ENCODE measurements at places on chromosomes 1 and 21.

DNA sequence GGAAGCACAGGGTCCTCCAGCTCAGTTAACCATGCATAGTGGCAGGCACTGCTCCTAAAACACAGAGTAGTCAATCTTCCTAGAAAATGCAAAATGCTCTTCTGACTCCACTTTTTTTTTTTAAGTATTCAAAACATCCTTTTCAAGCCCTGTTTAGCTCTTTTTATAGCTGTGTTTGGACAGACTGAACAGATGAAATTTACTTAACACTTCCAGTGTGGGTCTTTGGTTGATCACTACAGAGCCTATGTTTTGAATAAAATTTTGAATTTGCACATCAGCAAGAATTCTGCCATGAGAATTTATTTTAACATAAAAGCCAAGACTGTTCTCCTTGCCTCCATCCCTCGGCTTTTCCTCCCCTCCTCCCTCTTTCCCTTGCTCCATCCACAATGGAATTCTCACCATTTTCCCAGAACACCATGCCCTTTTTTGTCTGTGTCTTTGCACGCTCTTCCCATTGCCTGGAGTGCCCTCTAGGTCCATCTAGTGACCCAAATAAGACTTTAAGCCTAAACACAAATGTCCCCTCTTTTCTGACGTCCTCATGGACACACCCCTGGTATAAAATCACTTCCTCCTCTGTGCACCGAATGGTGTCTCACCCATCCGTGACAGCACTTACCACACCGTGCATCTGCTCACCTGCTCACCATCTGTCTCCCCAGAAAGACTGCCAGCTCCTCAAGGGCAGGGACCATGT is 24.0 kb upstream of the CPT2 start:
- DNase-seq = peak; percentile 59

DNA sequence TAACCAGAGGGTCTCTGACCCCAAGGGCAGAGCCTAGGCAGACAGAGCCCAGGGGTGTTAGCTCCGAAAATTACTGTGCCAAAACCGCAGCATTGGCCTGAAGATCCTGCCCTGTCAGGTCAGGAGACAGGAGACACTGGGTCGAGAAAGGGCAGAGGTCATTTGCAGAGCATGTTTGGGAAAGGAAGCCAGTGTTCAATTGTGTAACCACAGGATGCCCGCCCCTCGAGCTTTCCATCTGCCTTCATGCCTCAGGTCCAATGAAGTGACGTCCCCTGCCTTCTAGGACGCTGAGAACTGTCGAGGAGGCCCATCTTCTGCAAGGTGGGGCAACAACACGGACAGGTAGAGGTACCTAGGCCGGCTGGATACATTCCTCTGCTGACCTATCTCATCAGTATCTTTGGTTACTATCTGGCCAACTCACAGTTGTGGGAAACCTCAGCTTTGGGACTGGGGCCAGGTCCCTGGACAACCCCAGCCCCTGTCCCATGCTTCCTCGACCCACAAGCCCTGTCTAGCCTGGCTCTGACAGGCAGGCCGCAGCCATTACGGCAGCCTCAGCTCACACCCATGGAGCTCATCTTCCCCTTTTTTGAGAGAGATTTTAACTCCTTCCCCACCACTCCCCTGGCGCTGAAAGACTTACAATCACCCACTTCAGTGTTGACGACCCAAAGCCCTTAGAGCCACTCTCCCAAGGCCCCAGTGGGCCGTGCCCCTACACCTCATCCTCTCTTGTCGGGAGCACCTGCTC is 1.3 kb downstream of the ARL8A start:
- peak; percentile 58 for DNase-seq

DNA sequence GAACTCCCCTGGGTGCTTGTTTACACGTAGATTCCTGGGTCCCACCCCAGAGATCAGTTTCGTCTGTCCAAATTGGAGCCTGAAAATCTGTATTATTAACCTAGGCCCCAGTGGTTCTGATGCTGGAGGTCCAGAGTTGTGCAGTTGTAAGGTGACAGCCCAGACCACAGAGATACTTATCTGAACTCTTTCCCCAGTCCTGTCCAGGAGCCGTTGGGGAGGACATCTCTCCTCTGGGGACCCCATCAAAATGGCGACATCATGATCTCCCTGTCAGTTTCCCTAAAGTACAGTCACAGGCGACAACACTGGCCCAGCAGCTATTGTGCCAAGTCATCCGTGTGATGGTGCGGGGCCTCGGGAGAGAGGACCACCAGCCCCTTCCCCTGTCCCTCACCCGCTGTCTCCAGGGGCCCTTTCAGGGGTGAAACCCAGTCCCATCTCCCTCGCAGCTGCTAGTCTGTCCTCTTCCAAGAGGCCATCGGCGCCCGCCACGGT is 749 bp upstream of the EFHD2 start:
- DNase-seq = no peak

GRCh38 chr1:54465351-54465811 is 59.2 kb upstream of the SSBP3 start:
- no peak for DNase-seq

GRCh38 chr1:153429266-153430165 is 13.2 kb downstream of the S100A7A start:
- DNase-seq = no peak

DNA sequence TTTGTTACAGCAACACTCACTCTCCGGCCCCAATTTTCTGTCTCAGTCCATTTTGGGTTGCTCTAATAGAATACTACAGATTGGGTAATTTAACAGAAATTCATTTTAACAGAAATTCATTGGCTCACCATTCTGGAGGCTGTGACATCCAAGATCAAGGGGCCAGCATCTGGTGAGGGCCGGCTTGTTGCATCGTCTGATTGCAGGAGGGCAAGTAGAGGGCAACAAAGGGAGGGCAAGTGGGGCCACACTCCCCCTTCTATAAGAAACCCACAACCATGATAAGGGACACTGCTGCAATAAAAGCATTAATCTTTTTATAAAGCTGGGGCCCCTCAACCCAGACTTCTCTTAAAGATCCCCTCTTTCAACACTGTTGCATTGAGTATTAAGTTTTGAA is 260.1 kb upstream of the TMPRSS15 start:
- no peak for DNase-seq

DNA sequence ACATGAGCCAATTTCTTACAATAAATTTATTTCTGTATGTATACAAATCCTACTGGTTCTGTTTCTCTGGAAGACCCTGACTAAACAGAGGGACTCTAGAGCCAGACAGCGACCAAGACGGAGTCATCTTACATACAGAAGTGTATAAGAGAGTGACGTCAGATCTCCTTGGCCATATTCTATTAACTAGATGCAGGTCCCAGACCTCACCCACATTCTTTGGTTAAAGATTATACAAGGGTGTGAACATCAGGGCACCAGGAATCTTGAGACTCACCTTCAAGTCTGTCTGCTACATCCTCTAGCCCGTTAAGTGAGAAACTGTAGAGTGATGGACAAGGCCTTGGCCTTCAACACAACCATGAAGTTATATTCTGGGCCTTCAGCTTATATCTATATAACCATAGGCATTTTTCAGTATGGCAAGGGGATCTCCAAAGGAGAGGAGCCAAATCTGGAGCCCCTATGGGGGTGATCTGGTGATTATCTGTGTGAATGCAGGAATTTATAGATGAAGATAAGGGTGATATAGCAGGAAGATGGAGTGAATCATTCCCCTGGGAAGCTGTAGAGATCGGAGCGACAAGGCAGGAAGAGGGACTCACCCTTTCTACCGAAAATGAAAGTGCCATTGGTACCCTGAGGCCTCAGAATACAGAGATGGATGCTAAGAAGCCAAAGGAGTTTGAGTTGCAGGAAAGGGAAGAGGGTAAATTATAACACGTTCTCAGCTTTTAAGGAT is 83.9 kb downstream of the ADAMTS1 start:
- DNase-seq = no peak

- no peak for DNase-seq
Observed at GRCh38 chr1:64337926-64338325, 132.0 kb upstream of the CACHD1 start.

DNA sequence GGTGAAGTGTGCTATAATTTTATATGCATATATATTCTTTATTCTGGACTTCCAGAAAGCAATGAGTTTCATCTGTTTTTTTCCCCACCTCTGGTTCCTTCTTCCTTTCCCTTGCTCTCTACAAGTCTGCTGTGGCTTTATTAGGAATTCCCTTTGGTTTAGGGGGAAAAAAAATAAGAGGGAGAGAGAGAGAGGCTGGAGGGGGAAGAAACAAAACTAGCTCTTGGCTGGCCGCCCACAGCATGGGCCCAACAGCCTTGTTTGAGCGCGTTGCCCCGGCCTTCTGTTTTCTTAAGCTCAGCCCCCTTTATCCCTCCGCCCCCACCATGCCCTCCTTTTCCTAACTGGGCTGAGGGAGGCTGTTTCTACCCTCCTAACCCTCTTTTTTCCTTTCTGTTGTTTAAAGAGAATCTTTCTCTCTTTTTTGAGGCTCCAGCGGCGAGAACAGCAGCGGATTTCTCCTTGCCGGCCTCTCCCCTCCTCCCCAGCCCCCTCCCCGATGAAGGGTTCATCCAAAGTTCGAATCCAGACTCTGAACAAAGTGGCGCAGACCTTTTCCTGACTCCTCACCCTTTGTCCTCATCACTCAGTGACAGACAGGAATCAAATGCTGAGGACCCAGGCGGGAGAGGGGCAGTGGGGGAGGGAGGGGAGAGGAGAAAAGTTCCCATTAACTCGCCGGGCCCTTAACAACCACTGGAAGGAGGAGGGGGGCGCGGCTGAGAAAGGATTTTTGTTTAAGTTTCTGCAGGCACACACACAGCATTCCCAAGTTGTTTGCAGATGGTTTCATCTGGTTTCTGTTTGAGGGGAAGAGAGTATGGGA is 29.7 kb downstream of the PBX1 start:
- no peak for DNase-seq

DNA sequence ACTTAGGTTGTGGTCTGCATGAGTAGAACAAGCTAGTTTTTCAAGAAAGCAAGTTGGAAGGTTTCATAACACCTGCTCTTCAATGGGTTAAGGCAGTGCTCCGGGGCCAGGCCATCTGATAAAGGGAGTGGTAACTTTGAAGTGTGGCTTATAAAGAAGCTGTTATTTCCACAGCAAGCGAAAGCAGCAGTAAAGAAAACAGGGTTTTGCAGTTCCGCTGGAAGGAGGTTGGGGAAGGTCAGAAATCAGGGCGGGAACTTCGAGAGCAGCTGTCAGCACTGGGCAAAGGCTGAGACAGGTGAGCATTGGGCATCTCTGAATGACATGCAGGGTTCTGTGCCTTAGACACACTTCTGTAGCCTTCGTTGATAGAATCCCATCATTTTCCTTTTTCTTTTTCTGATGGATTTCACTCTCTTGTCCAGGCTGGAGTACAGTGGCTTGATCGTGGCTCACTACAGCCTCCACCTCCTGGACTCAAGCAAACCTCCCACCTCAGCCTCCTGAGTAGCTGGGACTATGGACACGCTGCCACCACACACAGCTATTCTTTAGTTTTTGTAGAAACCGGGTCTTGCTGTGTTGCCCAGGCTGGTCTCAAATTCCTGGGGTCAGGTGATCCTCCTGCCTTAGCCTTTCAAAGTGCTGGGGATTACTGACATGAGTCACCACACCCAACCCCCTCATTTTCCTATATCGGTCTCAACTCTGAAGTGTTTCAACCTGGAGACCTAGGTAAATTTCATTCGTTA is 20.5 kb downstream of the TMEM51 start:
- DNase-seq = no peak

DNA sequence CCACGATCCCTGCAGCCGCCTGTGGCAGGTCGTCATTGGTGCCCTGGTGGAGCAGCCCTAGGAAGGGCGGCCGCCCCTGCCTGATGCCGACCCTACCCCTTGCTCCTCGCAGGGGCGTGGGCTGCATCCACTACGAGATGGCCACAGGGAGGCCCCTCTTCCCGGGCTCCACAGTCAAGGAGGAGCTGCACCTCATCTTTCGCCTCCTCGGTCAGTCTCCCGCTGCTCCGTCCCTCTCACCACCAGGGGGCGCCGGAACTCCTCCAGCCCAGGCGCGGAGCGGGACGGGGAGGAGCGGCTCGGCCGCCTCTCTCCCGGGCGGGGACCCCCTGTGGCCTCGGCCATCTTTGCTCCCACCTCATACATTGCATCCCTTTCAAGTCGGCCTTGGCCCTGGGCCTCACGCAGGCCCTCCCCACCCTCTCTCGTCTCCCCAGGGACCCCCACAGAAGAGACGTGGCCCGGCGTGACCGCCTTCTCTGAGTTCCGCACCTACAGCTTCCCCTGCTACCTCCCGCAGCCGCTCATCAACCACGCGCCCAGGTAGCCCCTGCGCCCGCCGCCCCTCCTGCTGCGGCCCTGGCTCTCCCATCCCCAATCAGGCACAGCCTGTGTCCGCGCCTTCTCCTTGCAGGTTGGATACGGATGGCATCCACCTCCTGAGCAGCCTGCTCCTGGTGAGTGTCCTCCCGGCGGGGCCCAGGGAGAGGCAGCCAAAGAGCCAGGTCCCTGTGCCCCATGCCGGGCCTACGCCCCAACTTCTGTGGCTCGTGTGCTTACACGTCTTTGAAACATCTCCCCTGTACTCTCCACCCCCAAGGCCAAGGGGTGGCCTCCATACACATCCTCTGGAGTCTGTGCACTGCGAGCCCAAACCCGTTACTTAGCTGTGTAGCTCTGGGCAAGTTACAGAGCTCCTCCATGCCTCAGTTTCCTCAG is 24.7 kb downstream of the CDK18 start:
- peak; percentile 90 for DNase-seq

DNA sequence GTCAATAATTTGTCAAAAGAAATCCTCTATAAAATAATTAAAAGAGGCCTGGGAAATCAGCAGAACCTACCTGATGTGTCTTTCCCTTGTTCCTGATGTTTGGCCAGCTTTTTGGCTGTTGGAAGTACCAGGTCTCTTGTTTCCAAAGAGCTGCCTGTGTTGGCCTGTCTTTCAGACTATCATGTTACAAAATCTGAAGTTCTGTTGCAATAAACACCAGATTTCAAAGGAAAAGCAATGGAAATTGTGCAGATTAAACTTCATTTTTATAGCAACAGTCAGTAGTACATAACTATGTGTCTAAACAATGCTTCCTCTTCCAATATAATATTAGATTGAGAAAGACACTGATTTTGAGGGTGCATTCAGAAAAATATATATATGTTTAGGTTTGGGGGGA is 647.2 kb upstream of the CXADR start:
- DNase-seq = no peak

GRCh38 chr1:205440476-205441317 is 15.1 kb downstream of the BLACAT1 start:
- peak; percentile 78 for DNase-seq

- no peak for DNase-seq
Observed at GRCh38 chr1:172185996-172186395, 234.5 kb upstream of the C1orf105 start.

DNA sequence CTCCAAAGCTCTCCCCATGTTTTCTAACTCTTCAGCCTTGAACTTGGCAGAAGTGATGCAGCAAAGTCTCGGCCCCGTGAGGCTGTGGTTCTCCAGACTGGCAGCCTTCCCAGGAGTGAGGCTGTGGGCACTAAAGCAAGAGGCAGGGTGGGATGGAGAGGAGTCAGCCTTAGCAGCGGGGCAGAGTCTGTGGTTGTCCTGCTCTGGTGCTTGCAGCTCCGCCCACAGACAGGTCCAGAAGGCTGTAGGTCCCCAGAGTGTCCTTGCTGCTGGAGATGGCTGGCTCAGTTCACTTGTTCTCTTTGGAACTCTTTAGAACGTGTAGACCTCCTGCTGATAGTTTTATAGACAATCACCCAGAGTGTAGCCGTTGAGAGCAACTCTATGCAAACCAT is 142.6 kb downstream of the AJAP1 start:
- peak; percentile 8 for DNase-seq
